ENCODE measurements at places on chromosomes 5 and 9.

- DNase-seq, result no peak
These were observed 922 bp downstream of the LMX1B start for GRCh38 chr9:126614455-126615244.

DNA sequence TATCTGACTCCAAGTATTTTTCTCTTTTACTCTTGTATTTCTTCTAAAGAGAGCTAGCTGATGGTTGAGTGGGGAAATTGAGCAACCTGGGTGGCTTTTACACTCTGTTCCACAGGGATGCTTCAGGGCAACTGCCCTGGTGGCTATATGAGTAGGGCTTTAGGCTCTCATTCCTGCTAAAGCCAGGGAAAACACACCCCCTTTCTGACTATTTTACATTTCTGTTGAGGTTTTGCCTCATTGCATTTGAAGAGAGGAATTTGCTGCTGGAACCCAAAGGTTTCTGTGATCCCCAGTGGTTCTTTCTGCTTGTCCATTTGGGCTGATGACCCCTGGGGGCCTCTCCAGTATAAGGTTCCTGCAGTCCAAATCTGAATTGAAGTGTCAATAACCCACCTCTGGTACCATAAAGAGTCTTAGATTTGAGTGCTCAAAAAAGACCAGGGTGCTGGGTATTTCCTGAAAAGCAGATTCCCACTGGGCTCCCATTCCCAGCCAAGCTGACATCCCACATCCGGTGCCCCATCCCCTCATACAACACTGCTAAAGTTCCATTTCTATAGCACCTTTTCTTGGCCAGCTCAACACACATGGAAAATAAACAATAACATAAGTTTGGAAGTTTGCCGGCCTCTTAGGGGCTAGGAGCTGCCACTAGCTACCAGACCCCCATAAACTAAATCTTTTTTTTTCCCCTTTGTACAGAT, 59.5 kb downstream of the PAPPA start:
- DNase-seq, result no peak

DNA sequence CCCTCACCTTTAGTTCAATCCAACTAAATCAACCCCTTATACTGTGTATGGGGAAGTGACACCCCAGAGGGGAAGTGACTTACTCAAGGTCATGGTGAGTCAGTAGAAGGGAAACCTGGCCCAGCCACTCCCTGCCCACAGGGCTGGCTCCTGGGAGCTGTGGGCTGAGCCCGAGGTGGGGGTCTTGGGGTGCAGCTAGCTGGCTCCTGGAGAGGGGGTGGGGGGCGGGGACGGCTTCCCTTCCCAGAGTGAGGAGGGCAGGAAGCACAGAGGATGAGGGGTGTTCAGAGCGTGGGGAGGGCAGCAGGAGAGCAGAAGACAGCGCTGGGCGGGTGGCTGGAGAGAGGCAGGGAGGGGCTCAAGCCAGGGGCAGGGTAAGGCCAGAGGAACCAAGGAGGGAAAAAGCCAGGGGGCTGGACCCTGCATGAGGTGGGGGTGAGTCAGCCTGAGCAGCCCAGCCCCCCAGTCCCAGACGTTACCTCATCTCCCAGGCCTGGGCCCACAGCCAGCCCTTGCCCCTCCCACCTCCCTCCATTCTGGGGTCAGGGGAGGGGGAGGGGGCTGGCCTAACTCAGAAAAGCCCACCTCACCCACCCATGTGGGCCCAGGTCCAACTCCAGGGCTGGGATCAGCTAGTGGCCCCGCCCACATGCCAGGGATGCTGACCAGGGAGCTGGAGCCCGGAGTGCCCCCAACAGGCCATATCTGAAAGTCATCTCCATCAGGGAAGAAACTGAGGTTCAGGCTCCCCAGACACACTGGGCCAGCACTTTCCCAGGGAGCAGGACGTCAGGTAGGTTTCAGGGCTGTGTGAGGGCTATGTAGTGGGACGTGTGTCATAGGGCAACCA, 2.8 kb downstream of the PDLIM7 start:
- DNase-seq, result peak; percentile 55

DNA sequence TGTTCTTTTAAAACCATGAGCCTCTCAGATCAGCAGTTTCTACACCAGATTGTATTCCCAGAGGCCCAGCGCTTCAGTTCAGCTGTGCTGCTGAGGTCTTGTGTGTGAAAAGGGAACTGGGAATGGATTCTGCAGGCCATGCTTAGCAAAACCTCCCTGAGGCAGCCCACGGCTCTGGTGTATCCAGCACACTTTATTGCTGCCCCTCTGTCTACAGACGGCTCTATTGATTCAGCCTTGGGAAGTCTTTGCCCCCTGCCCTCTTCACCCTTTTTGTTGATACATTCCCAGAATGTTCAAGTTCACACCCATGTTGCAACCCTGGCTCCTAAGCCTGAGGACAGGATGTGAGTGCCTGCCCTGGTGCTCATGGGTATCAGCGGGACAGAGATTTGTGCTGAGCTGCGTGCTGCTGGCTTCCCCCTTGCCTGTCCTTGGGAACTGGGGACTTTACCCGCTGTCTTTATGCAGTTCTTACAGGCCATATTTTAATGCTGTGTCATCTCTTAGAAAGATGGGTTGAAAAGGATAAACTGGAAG, 37.3 kb downstream of the ARHGAP26 start:
- no peak for DNase-seq

- no peak for DNase-seq
These were observed 171.4 kb downstream of the RAB3C start for GRCh38 chr5:58754250-58754649.

GRCh38 chr9:6109571-6109970, 94.1 kb upstream of the RANBP6 start:
- DNase-seq, result no peak

GRCh38 chr5:14449052-14449661, 132.4 kb upstream of the OTULINL start:
- DNase-seq, result no peak

DNA sequence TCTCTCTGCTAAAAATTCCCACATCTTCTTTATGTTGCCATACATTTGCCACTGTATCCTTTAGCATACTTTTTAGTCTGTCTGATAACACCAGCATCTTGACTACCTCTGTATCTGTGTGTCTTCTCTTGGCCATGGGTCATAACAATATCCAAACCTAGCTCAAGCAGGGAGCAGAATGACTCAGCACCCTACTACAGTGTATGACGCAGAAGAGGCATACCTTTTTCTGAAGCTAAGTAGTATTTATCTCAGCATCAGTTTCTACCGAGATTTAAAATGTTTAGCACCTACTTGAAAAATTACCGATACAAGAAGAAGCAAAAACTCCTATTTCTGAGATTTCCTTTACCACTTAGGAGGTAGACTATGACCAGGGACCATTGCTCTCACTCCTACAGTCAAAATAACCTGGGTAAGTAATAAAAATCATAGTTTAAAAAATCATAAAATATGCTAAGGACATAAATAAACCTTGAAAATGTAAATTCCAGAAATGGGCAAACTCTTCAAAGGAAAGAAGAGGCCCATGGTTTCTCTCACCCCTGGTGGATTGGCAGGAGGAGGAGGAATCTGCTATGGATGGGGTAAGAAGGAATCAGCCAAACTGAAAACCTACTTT, 286.5 kb downstream of the MAST4 start:
- no peak for DNase-seq

DNA sequence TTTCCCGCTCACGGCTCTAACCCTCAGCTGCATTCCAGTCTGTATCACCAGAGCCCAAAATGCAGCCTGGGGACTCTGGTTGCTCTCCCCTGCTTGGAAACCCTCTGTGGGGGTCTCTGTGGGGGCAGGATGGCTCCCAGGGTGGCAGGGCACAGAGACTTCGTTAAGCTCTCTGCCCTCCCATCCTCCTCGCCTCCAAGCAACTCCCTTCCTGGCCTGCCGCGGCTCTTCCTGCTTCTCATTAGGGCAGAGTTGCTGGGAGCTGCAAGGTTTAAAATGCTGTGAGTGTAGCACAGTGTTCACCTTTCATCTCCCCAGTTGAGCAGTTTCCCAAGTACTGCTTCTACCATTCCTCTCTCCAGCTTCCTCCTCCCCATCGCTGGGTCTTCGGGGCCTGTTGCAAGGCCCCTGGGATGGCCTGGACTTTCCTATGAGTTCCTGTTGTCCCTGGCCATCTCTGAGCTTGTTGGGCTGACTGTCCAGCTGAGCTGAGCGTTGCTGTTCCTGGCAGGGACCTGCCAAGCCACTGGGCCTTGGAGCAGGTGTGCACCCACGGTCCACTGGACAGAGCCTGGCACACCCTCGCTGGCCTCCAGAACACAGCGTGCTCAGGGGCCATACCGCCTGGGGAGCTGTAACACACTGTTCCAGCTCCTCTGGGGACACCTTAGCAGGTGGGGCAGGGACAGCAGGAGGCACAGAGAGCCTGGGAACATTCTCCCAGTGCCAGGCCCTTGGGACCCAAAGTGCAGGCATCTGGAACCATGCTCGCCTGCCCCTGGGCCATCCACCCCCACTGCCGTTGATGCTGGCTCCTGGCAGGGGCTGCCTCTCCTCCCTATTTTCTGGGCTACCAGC, 188.4 kb downstream of the C9orf50 start:
- no peak for DNase-seq

DNA sequence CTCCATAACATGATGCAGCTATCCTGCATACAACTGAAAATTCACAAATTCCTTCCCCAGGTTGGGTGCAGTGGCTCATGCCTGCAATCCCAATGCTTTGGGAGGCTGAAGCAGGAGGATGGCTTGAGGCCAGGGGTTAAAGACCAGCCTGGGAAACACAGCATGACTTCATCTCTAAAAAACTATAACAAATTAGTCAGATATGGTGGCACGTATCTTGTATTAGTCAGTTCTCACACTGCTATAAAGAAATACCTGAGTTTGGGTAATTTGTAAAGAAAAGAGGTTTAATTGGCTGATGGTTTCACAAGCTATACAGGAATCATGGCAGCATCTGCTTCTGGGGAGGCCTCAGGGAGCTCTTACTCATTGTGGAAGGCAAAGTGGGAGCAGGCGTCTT, 56.4 kb upstream of the DAPK1 start:
- DNase-seq, result no peak

DNA sequence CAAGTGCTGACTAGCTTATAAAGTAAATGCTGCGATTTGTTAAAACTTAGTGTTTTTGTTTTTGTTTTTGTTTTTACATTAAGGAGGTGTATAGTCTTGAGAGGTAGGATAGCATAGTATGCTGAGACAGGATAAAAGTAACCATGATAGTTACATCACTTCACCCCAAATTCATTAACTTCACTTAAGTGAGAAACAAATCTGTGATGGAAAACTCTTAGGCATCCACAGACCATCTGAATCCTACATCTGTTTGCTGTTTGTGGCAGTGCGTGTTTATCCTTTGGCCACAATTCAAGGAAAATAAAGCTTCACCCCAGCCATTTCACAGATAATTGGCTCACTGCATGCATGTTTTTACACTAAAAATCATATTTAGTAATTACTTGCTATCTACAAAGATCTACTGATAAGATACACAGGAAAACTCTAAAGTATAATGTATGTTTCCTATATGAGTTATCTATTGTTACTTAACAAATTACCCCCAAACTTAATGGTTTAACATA, 82.0 kb downstream of the ZNF622 start:
- no peak for DNase-seq

- DNase-seq, result no peak
These were observed 17.4 kb downstream of the NRG2 start for GRCh38 chr5:140025736-140026135.

- no peak for DNase-seq
These were observed 2.1 kb downstream of the NIPSNAP3B start for GRCh38 chr9:104766025-104766424.

GRCh38 chr5:134206627-134207160, 19.2 kb downstream of the PPP2CA start:
- no peak for DNase-seq

DNA sequence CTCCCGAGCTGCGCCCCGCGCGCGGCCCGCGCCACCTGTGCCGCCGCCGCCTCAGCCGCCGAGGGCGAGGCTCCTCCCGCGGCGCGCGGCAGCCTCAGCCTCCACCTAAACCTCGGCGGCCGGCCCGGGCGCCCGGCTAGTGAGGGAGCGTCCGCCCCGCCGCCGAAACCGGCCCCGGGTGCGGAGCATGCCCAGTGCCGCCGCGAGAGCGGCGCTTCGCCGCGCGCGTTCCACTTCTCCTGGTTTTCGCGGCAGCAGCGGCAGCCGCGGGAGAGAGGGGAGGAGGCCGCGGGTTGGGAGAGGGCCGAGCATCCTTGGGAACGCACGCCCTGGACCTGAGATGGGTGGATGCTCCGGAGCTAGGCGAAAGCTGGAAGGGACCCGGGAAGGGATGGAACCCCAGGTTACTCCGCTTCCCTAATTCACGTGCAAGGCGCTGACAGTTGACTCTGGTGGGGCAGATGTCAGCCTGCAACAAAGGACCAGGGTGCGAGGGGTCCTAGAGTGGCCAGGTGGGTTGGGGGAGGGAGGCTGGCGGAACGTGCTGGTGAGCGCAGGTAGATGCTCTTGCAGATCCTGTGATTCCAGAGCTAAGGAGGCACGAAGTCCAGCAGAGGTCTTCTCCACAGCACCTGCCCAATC, at the start of gene CTNND2:
Gene CTNND2, minus strand, starts transcription at position 182 of the 642 bp plus-strand sequence. CDS start 593 bp downstream, outside the sequence.
- no peak for DNase-seq

DNA sequence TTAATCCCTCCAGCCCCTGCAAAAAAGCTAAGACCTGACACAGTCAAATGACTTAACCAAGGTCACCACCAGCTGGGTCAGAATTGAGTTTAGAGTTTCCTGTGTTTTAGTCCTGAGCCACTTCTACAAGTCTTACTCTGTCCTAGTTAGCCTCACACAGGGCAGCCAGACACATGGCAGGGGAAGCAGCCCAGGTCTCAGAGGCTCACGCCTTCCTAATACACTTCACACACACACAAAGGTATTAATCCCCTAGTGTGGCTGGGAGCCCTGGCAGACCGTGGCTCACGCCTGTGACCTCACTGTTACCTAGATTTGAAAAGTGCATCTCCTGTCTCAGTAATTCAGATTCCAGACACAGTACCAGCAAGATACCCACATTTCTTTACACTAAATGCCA, 77.4 kb upstream of the WWC1 start:
- DNase-seq, result no peak

DNA sequence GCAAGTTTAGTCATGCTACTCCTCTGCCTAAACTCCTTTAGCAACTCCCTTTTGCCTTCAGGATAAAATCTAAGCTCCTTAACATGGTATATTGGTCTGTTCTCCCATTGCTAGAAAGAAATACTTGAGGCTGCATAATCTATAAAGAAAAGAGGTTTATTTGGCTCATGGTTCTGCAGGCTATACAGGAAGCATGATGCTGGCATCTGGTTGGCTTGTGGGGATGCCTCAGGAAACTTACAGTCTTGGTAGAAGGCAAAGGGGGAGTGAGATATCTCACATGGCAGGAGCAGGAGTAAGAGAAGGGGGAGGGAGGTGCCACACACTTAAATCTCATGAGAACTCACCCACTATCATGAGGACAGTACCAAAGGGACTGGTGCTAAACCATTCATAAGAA, 145.0 kb downstream of the GDNF start:
- no peak for DNase-seq

- no peak for DNase-seq
These were observed 114.8 kb upstream of the DAPK1 start for GRCh38 chr9:87382900-87383299.
